ENCODE measurements at places on chromosomes 16 and 17. TPM values are rescaled to one million over a fixed set of nuclear protein-coding genes. Genes with fewer than 3 reads are reported as not detected.

Gene KRTAP16-1
- total RNA-seq = not detected

Gene KCNJ12
- total RNA-seq = 1.2 TPM

Gene TNFRSF13B
- not detected for total RNA-seq

Gene TMEM114
- not detected for total RNA-seq

Gene SRP68
- total RNA-seq = 75.3 TPM

Gene KRTAP2-2
- total RNA-seq = not detected

Gene ASGR1
- total RNA-seq = 5.0 TPM

DNA sequence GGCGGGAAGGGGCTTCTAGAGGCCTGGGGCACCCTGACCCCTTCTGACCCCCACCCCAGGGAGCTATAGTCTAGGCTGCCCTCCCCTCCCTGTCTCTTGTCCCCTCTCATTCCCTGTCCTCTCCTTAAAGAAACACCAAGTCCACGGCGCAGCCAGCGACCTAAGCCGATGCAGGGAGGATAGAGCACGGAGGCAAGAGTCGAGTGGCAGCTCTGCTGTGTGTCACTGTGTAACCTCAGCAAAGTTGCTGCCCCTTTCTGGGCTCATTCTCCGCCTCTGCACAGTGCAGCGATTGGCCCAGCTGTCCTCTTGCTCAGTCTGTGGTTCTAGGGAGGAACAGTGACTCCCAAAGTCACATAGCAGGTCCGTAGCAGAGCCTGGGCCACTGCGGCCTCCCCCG is 36.5 kb upstream of the SBK1 start:
- DNase-seq = no peak

- DNase-seq = no peak
These were observed 3.5 kb downstream of the SLC7A6 start for GRCh38 chr16:68267612-68268405.

- DNase-seq = no peak
These were observed 41.5 kb downstream of the CUEDC1 start for GRCh38 chr17:57913575-57914272.

- no peak for DNase-seq
These were observed 26.3 kb downstream of the GINS2 start for GRCh38 chr16:85662482-85662812.

- DNase-seq = no peak
These were observed 20.3 kb upstream of the SLC52A1 start for GRCh38 chr17:5055543-5055942.

DNA sequence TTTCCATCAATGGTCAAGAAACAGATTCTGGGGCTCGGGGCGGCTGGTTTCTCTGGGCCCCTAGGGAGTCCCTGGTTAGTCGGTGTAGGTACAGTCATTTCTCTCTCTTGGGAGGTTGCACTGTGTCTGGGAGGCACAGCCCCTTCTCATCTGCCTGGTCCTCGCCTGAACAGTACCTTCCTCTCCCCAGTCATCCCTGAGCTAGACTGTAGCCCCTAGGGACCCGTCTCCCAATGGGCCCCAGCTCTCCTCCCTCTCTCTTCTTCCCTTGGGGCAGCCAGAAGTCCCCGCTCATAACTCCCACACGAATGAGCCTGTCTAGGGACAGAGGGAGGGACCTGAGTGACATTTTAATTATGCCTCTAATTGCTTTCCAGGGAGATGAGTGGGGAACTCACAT is 20.2 kb upstream of the CPSF4L start:
- no peak for DNase-seq

GRCh38 chr17:33701910-33702309 is 408.8 kb upstream of the ASIC2 start:
- no peak for DNase-seq

- DNase-seq = no peak
These were observed 146.7 kb upstream of the SHISA6 start for GRCh38 chr17:11094331-11094730.

DNA sequence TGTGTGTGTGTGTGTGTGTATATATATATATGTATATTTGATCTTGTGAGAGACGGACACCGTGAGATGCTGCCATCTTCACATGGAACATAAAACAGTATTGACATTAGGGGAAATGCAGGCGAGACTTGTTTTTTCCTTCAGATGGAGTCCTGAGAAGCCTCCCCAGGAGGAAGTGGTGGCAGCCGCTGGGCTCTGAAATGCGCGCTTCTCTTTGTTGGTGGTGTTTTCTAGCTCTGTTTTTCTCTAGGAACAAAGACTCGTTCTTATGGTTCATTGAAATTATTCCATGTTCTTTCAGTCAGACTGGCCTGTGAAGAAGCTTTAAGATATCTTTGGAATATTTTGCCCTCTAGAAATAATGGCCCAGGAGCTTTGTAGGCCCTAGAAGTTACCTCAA is 32.9 kb downstream of the SNX29 start:
- no peak for DNase-seq

DNA sequence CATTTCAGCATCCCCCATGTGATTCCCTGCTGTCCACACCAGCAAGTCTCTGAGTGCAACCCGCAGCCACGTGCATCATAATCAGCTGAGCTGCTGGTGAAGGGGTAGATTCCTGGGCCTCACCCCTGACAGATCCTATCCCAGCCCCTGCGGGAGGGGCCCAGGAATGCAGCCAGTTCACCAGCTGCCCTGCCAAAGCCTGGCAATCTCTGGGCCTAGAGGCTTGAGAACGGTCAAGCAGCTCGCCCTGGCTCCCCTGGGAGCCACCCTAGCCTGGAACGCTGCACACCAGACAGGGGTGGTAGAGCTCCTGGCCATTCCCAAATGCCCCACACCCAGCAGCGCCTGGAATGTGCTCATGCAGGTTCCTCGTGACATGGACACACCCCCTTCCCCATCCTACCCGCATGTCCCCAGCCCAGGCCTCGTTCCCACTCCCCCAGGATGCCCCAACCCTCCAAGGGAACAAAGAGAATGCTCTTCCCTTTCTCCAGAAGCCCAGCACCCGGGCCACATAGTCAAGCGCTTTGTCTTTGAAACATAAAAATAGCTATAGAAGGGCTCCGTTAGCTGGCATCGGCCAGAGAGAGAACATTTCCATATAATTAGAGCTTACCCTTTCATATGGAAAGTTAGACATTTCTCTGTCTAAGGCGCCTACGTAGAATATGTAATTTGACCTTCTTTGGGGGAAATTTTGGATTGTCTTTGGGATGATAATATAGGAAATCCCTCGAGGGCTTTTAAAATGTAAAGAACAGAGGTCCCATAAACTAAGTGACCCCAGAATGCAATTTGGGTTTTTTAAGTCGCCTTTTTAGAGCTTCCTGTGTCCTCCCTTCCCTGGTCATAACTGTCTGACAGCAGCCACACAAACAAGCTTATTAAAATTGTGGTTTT is 3.4 kb downstream of the CEP295NL start:
- no peak for DNase-seq

GRCh38 chr17:606508-607250 is 108.0 kb downstream of the VPS53 start:
- DNase-seq = no peak

GRCh38 chr17:10776381-10776780 is 27.5 kb downstream of the TMEM238L start:
- no peak for DNase-seq

GRCh38 chr17:46785696-46786095 is 32.8 kb downstream of the WNT3 start:
- DNase-seq = no peak

- no peak for DNase-seq
These were observed 115.1 kb downstream of the HIC1 start for GRCh38 chr17:2170023-2170422.

DNA sequence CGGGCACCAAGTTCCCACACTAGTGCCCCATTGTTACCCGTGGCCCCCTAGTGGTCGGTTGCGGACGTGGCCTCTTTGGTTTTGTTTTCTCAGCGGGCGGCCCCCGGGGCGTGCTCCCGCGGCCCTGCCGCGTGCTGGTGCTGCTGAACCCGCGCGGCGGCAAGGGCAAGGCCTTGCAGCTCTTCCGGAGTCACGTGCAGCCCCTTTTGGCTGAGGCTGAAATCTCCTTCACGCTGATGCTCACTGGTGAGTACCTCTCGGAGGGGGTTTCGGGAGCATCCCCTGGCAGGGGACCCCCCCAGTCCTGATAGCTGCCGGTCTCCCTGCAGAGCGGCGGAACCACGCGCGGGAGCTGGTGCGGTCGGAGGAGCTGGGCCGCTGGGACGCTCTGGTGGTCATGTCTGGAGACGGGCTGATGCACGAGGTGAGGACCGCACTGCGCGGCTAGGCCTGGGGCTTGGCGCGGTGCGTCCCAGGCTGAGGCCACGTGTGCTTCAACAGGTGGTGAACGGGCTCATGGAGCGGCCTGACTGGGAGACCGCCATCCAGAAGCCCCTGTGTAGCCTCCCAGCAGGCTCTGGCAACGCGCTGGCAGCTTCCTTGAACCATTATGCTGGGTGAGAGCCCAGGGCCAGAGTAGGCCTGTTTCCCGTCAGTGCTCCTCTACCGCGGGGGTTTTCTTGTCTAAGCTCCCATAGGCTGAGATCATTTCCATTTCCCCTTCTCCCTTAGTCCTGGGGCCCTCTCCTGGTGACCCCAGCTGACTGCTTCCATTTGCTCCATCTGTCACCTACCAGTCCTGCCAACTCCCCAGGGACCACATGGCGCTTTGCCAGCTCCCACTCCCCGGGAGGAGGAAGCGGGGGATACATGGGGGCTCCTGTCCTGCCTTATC is 1.7 kb downstream of the SPHK1 start:
- peak; percentile 62 for DNase-seq

GRCh38 chr17:39652587-39653315 is 12.4 kb upstream of the TCAP start:
- no peak for DNase-seq

GRCh38 chr16:55576384-55576783 is 9.9 kb downstream of the CAPNS2 start:
- DNase-seq = no peak

- peak; percentile 79 for DNase-seq
These were observed 232.7 kb upstream of the CDH5 start for GRCh38 chr16:66133643-66134338.

- no peak for DNase-seq
These were observed 630 bp downstream of the ESRP2 start for GRCh38 chr16:68235108-68235886.

GRCh38 chr16:85227084-85227945 is 115.0 kb upstream of the CIBAR2 start:
- peak; percentile 86 for DNase-seq

GRCh38 chr16:85554114-85554888 is 58.8 kb upstream of the GSE1 start:
- DNase-seq = peak; percentile 86

DNA sequence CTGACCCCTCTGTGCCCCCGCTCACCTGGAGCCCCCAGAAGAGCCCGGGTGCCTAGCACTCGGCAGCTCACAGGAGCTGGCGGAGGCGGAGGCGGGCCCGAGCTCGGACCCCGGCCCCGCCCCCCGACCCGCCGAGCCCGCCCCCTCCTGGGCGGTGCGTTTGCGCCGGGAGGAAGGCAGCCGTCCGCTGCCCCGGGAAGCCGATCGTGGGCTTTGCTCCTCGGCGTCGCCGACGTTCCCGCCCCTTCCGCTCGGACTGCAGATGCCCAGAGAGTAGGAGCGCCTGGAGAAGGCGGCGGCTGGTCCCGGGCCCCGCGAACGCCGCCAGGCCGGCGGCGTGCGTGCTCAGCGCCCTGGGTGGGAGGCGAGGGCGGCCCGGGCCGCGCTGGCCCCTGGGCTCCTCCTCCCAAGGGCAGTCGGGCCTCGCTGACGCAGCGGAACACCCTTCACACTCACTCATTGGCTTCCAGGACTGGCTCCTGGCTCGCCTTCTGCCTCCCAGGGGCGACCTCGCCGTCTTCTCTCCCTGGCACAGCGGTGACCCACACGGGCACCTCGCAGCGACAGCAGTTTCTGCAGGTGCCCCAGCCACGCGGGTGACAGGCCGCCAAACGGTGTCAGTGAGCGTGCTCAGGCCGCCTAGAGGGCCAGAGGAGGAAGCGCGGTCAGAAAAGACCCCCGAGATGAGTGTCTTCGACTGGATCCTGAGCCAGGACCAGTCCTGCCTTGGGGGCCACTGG is at the start of gene PLSCR3:
TSS of gene PLSCR3 (minus strand) at position 74 of the 740 bp plus-strand sequence. CDS start 415 bp downstream, outside the sequence.
- peak; percentile 70 for DNase-seq

DNA sequence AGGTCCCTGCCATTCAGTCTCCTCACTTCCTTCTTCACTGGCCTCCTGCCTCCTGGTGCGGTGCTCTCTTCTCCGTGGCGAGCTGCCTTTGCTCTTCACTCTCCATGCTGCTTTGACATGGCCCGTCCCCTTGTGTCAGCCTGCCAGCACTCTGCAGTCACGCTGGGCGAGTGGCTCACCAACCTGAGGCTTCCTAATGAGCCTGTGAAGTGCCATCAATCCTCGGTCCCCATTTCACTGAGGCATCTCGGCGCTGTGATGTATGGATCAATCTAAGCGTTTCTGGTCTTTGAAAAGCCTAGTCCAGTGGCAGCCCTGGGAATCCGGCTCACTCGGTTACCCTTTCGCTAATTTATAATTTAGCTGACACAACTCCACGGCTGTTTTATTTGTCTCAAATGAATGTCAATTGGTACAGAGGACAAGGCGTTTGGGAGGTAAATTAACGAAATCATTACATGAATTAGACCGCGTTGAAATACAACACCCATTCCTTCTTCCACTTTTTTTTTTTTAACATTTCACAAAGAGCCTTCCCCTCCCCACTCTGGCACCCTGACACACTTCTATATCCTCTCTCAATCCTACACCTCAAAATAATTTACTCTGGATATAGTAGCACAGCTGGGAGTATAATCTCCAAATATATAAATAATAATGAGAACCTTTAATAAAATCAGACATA is 610.7 kb downstream of the TMEM114 start:
- DNase-seq = no peak

DNA sequence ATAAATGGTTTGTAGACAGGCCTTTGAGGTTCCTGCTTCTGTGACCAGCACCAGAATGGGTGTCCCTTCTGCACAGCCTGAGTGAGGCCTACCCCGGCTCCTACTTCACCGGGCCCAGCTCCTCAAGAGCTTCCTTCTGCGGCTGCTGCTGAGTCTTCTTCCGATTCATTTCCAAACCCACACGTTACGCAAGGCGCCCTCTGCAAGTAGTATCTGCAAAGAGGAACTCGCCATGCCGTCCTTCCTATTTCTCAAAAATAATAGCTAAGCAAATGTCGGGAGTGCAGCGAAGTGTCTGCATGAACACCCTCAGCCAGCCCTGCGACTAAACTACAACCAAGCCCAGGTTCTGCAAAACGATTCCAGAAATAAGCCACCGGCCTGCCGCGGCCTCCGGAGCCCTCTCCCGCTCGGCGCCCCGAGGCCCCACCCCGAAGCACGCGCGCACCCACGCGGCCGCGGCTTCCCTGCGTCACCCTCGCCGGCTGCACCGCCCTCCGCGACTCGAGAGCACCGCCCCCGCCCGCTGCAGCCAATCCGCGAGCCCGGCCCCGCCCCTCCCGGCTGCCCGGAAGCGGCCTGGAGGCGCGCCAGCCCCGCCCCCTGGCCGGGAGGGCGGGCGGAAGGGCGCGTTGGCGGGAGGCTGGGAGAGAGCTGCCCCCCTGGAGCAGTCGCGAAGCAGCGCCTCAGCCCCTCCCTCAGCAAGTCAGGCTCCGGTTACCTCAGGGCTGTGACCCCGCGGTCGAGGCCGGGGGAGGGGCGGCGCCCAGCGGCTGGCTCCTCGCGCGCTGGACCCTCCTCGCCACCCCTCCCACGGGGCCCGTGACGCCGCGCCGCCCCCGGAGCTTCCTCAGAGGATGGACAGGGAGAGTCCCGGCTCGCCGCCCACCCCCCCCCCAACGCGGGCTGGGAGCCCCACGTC is 8.3 kb downstream of the MNT start:
- DNase-seq = peak; percentile 86
